Head of caudate nucleus (tissue), 42 donors: ENCODE measurements at places on chromosomes 12 and 14.

DNA sequence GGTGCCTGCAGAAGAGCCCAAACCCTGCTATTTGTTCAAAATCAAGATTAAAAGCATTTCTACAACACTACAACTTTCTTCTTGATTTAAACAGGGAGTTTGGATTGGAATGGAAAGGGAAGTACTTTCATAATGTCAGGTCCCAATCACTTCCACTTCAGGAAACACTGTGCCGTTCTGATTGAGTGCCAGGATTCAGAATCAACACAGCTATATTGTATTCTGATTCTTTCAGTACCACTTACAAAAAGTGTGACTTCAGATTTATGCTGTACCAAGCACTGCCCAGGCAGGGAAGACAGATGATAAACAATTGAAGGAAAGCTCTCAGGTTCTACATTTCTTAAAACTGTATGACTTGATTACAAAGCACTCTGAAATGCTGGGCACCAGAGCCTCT lies 3.2 kb downstream of the TDP1 start:
- DNase-seq: no peak

GRCh38 chr12:41962171-41962572 lies 182.5 kb downstream of the GXYLT1 start:
- peak; percentile 11 for DNase-seq

DNA sequence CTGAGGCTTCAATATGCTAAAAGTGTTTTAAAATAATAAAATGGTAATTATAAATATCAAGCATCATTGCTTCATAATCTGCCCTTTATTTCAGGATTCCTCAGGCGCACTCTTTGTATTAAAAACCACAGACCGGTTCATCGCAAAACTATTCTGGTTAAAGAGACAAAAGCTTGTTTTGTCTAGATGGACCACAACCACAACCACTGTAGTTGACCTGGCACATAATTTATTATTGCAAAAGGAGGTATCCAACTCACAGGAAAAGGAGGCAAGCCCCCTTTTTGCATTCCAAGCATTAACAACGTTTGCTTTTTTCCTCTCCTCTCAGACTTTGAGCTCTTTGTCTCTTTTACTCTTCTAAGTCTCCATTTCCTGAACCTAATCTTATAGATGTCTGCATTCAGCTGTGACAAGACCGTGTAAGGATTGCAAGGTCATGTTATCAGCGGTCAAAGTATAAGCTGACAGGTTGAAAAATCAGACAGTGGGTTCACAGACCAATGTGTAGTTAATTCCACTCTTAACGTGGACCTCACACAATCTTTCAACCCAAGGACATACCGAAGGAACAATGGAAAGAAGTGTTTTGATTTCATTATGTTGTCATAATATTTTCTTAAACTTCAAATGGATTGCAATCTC lies 1057.6 kb downstream of the GALC start:
- no peak for DNase-seq

DNA sequence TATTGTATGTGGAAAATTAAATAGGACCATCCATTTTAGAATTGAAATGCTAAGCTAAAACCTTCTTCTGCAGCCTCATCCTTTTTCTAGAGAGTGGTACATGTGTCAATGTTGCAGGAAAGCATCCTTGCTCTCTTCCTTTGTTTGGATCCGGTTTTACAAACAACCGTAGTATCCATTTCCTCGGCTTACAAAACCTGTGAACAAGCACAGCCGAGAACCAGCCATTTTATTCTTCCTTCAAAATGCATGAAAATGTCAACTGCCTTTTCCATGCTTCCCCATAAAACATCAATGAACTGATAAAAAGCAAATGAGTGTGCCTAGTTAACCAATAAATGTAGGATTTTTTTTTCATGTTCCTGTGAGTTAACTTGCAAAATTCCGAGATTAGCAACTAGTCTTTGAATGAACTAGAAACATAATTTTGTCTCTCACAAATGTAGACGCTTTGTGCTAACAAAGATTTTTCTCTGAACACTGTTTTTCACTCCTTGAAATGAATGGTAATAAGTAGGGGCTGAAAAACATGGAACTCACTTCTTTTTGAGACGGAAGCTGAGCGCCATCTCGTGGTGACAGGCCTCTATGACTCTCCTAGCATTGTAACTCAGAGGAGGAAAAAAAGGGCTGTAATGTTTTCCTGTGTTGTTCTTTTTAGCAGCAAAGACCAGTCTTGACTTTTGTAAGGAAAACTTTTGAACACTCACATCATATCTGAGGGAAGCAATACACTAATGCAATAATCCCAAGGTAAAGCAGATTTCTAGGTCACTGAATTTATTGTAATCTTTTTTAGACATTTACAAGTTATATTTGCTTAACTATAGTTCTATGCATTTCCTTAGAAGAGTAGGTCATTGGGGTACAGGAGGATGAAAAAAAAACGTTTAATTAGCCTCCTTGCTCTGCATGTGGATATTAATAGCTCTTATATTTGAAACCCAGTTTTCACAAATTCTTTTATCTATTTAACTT lies 157.4 kb upstream of the FOXG1 start:
- peak; percentile 73 for DNase-seq

DNA sequence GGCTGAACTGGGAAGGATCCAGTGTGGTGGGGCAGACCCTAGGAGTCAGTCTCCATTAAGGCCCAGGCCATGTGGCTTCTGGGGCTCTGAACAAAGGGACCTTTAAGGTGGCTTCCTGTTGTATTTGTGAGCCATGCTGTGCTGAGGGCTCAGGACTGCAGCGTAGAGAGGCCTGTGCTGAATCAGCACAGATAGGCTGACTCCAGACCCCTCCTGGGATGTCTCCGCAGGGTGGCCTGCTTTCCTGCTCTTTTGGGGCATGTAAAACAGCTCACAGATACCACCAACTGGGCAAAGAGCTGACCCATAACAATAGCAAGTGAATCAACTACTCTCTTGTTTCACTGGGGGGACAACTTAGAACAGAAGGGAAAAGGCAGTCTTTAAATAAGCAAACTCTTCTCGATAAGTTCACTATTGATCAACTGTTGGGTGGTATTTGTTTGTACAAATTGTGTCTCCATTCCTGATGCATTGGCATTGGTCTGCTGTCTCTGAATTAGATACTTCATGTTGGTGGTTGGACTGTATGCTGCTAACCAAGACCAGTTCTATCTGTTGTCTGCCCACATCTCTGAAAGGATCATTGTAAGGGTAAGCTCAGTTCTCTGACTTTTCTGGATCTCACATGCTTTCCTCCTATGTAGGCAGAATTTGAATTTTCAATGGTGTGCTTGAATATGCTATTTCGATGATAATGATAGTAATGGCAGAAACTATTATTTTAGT lies 71.8 kb downstream of the MYRFL start:
- no peak for DNase-seq

- no peak for DNase-seq
Observed at GRCh38 chr12:58412461-58413060, 471.2 kb downstream of the ATP23 start.

DNA sequence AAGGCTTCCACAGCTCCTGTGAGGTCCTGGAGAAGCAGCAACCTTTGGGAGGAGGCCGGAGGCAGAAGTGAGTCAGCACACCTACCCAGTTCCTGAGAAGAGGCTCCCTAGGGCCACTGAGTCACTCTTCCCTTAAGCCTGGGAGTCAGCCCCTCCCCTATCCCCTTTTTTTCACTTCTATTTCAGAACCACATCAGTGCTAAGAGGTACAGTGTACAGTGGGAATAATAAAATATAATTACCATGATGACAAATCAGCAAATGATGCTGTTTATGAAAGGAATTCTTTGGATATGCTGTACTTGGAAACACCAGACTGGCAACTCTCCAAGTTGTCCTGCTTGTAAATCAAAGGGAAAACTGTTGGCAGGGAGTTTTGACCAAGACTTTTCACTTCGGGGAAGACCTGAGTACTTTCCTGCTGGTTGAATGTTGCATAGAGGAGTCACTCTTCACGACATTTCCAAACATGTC lies 7.8 kb upstream of the TBPL2 start:
- peak; percentile 39 for DNase-seq
